ENCODE measurements at places on chromosomes 2 and 18.

DNA sequence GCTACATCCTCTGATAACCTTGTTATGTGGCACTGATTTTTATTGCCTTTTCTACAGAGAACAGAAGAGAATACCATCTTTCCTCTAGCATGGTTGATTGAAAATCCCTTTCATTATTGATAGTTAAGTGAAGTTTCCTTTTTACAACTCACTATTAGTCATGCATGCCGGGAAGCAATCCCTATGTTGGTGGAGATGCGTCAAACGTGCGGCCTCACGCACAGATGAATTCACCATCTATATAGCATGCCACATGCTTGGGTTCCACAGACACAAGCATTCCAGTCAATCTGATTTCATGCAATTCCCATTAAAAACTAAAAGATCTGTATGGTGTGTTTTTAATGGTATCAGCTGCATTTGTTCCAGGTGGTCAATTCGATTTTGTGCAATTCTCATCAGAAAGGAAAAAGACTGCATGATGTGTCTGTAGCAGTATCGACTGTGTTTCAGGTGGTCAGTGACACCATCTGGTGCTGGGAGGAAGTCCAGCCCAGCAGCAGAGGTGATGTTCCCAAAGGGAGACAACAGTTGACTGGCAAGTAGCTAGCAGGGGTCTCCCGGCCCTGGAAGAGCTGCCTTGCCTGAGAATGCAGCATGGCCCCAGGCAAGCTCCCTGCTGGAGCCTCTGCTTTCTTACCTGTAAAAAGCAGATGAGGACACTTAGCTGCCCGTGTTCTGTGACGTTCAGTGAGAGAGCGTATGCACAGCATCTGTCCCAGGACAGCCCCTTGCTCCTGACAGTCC, 151.3 kb upstream of the NCK2 start:
- no peak for DNase-seq

- DNase-seq, result no peak
Measured at GRCh38 chr18:7479756-7480155, 87.4 kb upstream of the PTPRM start.

- no peak for DNase-seq
Measured at GRCh38 chr2:10811517-10811916, 1.1 kb downstream of the PDIA6 start.

GRCh38 chr2:205806143-205806905, 124.0 kb downstream of the NRP2 start:
- no peak for DNase-seq

GRCh38 chr2:190655570-190655969, 6.7 kb downstream of the NAB1 start:
- no peak for DNase-seq

- no peak for DNase-seq
Measured at GRCh38 chr2:12683457-12684100, 33.2 kb upstream of the TRIB2 start.

- DNase-seq, result no peak
Measured at GRCh38 chr2:40859617-40860016, 407.7 kb upstream of the SLC8A1 start.

- DNase-seq, result no peak
Measured at GRCh38 chr18:49431165-49431962, 29.1 kb downstream of the DYM start.

DNA sequence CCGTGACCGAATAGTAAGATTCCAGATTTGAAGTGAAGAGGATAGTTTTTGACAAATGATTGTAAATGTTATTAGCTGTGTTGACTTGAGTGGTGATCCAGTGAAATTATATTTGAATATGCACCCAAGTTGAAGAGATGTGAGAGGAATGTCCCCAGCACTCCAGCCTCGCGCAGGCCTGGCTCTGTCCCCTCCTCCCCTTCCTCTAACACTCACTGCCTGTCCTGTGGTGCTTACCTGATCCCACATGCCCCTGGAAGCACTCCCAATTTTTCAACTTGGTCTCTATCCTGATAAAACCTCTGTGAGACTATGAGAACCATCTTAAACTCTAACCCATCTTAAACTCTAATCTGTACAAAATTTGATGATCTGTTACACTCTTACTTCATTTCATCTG, 154.7 kb upstream of the LRP1B start:
- DNase-seq, result no peak

GRCh38 chr18:49875783-49876182, 62.5 kb upstream of the ACAA2 start:
- DNase-seq, result no peak

GRCh38 chr2:95267458-95268210, 6.6 kb upstream of the PROM2 start:
- no peak for DNase-seq

GRCh38 chr2:121211251-121211650, 73.8 kb downstream of the TFCP2L1 start:
- DNase-seq, result no peak

- no peak for DNase-seq
Measured at GRCh38 chr2:21162615-21162878, 38.8 kb downstream of the TDRD15 start.

DNA sequence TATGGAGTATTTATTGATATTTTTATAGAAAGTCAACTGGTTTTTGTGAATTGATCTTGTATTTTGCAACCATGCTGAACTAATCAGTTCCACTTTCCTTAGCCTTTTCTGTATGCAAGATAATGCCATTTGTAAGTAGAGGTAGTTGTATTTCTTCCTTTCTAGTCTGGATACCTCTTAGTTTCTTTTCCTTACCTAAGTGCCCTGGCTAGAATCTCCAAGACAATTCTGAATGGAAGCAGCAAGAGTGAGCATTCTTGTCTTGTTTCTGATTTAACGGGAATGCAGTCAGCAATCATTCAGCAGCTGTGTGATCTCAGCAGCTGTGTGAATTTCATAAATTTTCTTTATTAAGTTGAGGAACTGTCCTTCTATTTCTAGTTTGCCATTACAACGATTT, 73.4 kb downstream of the NRXN1 start:
- DNase-seq, result no peak

DNA sequence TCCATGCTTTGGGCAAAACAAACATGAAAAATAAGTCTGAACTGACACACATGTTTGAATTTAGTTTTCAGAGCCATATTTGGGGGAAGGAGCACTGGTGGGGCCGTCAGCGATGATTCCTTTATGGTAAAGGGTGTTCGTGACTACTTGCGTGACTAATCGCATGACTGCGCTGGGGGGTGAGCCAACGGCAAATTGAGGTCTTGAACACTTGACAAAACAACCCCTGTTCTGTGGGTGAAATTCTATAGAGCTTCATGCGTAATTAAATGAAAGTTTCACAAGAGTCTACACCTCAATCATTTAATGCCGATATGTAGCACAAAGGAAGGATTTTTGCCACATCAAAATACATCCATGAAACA, 127.5 kb upstream of the CYP1B1 start:
- no peak for DNase-seq

DNA sequence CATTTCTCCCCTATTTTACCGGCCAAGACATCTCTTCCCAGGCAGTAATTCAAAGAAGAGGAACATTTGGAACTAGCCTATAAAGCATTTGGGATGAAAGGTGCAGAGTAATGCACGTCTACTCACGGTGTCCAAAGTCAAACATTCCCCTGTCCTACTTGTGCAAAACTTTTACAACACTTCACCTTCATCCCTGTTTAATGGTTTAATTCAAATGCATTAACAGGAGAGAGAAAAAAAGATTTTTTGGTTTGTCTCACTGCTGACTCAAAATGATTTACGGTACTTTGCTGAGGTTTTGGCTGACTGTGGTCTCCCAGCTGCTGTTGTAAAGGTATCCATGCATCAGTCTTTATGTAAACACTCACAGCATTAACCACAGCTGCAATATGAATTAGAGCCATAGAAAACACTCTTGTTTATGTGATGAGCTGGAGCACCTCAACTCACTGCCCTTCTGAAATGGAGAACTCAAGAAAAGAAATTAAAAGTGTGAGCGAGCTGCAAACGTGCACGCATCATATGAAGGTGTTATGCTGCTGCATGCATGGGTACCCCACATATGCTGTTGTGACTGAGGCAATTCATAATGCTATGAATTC, 220.5 kb downstream of the PIEZO2 start:
- no peak for DNase-seq

- DNase-seq, result no peak
Measured at GRCh38 chr18:9055626-9056025, 46.9 kb upstream of the NDUFV2 start.

DNA sequence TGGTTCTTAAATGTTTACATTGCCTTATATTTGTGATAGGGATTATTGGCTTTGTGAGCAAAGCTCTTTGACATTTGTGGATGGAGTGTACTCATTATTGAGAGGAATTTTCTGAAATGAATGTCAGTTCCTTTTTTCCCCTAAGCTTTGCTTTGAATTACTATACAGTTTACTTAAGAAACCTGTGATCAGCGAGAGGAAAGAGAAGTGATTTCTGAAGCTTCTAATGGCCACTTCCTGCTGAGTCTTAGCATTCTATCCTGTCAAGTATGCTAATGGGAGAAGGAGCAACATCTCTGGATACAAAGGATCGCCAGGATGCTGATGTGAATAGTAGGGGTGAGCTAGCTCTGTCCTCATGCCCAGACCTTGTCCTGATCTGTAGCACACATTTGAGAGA, 47.8 kb upstream of the MGAT5 start:
- no peak for DNase-seq

- no peak for DNase-seq
Measured at GRCh38 chr2:208493186-208493585, 86.6 kb downstream of the PTH2R start.

DNA sequence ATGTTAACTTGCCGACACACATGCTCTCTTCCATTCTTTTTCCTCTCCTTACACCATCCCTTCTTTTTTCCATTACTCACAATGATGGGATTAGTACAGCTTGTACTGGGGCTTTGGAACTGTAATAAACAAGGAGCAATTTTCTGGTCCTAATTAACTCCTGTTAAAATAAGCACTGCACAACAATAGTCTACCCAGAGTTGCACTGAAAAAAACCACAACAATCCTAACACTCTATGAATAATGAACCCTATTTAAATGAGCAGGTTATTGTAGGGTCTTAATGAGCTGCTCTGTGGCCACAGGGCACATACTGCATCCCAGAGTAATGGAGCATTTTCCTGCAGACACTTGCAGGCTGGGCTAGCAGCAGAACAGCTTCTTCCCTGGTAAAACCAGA, 380.3 kb downstream of the NRXN1 start:
- no peak for DNase-seq

DNA sequence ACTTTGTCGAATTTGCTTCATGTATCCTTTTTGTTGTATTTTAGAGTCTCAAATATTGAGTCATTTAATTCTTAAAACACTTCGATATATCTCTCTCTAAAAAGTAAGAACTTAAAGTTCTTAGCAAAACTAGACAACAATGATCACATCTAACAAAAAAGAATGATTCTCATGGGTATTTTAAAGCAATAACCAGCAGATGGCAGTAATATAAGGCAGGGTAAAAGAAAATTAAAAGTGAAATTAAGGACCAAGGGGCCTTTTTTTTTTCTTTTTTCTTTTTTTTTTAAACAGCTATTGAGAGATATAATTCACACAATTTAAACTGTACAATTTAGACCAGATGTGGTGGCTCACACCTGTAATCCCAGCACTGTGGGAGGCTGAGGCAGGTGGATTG, 9.9 kb upstream of the AOX1 start:
- DNase-seq, result no peak

GRCh38 chr2:70440621-70441020, 113.0 kb downstream of the TGFA start:
- no peak for DNase-seq

- DNase-seq, result no peak
Measured at GRCh38 chr18:24200494-24201290, 61.8 kb downstream of the CABYR start.

GRCh38 chr18:46452820-46453219, 204.2 kb downstream of the LOXHD1 start:
- DNase-seq, result no peak

- DNase-seq, result no peak
Measured at GRCh38 chr18:35969676-35970075, 2.8 kb upstream of the RMP24 start.

- peak; percentile 40 for DNase-seq
Measured at GRCh38 chr2:138787053-138787666, 7.0 kb upstream of the NXPH2 start.

- no peak for DNase-seq
Measured at GRCh38 chr2:112915300-112916144, 4.6 kb downstream of the IL37 start.

- no peak for DNase-seq
Measured at GRCh38 chr2:217942731-217943335, 60.0 kb downstream of the TNS1 start.

DNA sequence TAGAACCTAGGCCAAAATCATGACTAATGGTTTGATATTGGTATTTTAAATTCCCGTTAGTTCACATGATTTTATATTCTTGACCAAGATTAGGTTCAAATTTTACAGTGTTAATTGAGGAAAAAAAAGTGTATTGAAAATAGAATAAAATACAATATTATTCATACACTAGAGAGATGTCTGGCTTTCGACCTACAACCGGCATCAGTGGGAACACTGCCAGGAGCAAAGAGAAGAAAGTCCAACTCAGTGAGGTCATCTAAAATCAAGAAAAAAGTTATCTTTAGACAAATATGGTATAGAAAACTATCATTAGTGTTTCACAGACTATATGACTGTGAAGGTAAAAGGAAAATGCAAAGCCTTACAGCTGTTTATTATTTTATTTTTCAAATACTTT, 81.5 kb downstream of the PIGN start:
- no peak for DNase-seq

DNA sequence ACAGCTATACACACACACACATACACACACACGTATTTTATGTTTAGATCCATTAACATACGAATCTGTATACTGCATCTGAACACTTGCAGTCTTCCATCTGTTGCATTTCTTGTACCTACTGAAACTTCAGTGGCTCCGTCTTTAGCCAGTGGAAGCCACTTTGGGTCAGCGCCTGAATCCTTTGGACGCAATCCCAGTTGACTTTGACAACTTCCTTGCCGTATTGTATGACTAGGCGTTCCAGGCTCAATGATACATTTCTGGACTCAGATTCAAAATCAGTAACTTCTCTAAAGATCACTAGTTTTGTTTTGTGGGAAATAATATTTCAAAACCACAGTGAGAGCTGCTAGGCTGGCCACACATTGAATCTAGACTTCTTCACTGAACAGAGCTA, 101.5 kb upstream of the GPC1 start:
- DNase-seq, result no peak

GRCh38 chr2:16279201-16279570, 338.8 kb downstream of the MYCN start:
- DNase-seq, result no peak

GRCh38 chr18:5984245-5984644, 88.9 kb upstream of the TMEM200C start:
- no peak for DNase-seq

GRCh38 chr2:72674982-72675915, 150.6 kb downstream of the EXOC6B start:
- DNase-seq, result no peak

- DNase-seq, result no peak
Measured at GRCh38 chr2:67453310-67453709, 56.2 kb downstream of the ETAA1 start.

DNA sequence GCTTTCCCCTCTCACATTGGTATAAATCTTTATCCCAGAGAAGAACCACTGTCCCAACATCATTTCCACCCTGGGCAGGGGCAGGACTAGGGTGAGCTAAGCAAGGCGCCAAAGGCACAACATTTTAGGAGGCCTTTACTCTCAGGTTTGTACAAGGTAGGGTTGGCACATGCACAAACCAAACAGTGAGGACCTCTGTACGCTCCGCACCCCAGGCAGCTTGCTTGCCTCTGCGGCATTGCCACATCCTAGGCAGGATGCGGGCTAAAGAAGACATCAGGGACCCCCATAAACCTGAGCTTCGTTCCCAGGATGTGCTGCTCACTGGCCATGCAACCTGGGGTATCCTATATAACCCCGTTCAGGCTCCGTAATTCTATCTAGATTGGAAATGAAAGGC, 128.1 kb upstream of the DAPL1 start:
- DNase-seq, result no peak

- DNase-seq, result no peak
Measured at GRCh38 chr2:230557065-230557464, 141.1 kb downstream of the SP100 start.
